ENCODE measurements at places on chromosomes 7 and 10.

DNA sequence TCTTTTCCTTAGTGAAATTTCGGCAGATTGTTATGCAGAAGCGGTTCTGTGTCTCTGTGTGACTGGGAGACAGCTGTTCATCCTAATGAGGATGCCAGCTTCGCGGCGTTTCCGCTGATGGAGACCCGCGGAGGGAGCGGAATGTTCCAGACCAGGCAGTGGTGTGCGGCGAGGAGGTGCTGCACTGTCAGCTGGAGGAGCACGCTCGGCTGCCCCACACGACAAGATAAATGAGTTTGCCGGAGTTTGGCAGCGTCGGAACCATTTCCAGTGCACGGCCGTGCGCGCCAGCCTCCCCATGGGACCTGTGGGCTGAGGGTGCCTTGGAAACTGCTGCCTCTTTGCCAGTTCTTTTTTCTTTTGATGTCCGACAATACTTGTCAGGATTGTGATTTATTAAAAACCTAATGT, 64.6 kb downstream of the WDR37 start:
- no peak overlapping the region for H3K4me3 ChIP-seq
- H3K27ac ChIP-seq = no peak overlapping the region
- peaks cover 79% of the 10 kb centered on the region for H3K36me3 ChIP-seq
- no peak for DNase-seq

DNA sequence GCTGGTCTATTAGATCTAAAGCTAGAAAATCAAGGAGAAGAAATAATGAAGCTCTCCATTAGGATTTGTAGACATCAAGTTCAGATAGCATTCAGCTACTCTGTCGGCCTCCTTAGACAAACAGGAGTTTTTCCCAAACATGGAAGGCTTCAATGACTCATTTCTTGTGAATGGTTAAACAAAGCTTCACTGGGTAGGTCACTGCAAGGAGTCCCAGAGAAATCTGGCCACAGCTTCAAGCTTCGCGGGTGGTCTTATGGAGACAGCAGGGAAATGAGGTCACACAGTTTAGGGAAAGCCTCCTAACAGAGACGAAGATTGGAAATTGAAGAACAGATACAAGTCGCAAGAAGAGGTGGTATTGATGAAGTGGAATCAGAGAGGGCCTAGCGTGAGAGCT, 22.6 kb upstream of the LRRC72 start:
- H3K4me3 ChIP-seq = no peak overlapping the region
- no peaks in the 10 kb centered on the region for H3K4me1 ChIP-seq
- no peak for DNase-seq

- no peaks in the 10 kb centered on the region for H3K27me3 ChIP-seq
- peaks cover 19% of the 10 kb centered on the region for H3K36me3 ChIP-seq
- no peak overlapping the region for H3K27ac ChIP-seq
- no peak overlapping the region for H3K4me3 ChIP-seq
- DNase-seq = no peak
- no peaks in the 10 kb centered on the region for H3K4me1 ChIP-seq
Measured at GRCh38 chr10:101624526-101625102, 36.5 kb downstream of the DPCD start.

GRCh38 chr10:43822631-43823580, 174.2 kb upstream of the ZNF32 start:
- H3K4me1 ChIP-seq = peaks cover 40% of the 10 kb centered on the region
- DNase-seq = no peak
- H3K27ac ChIP-seq = no peak overlapping the region
- H3K4me3 ChIP-seq = no peak overlapping the region
- peaks cover 16% of the 10 kb centered on the region for H3K27me3 ChIP-seq

GRCh38 chr7:123485187-123485586, 49.2 kb downstream of the IQUB start:
- no peaks in the 10 kb centered on the region for H3K36me3 ChIP-seq
- no peaks in the 10 kb centered on the region for H3K4me1 ChIP-seq
- no peak overlapping the region for H3K27ac ChIP-seq
- H3K27me3 ChIP-seq = no peaks in the 10 kb centered on the region
- H3K4me3 ChIP-seq = no peak overlapping the region

DNA sequence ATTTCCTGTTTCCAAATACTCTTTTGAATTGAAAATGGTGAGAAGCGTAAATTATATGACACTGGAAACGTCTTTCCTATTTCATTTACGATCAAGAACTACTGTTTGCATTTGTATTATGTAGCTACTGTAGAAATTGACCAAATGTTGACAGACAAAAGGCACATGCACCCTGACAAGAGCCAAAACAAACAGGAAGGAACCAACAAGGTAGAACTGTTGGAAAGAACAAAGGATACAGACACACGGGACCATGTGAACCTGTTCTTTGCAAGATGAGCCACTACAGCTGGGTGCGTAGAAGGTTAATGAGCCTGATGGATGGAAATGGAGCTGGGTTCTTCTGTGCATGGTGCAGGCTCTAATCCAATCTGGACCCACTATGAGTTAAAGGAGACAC, 48.4 kb upstream of the FZD8 start:
- DNase-seq = no peak
- no peak overlapping the region for H3K4me3 ChIP-seq
- no peak overlapping the region for H3K27ac ChIP-seq
- no peaks in the 10 kb centered on the region for H3K36me3 ChIP-seq
- H3K4me1 ChIP-seq = no peaks in the 10 kb centered on the region

- no peaks in the 10 kb centered on the region for H3K27me3 ChIP-seq
- H3K36me3 ChIP-seq = no peaks in the 10 kb centered on the region
- no peak for DNase-seq
Measured at GRCh38 chr7:93307131-93307660, 75.0 kb downstream of the VPS50 start.

DNA sequence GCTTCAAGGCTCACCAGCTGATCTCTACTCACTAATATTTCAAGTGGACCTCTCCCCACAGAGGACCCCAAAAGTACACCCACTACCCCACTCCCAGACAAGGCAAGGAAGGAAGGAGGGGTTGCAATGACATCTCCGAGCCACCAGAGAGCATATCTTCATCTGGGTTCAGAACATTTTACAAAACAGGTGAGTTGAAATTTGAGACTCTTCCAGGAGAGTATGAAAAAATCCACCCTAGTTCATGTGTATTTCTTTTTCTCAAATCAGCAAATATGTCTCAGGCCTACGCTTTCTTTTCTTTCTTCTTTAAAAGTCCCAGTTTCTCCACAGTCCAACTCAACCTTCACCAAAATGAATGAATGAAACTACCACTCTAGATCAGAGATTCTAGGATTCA, 61.9 kb downstream of the SGMS1 start:
- DNase-seq = no peak
- no peak overlapping the region for H3K4me3 ChIP-seq

Data from activated naive CD4-positive, alpha-beta T cell treated with anti-CD3 and anti-CD28 coated beads, Interleukin-2, amount 10 ng/mL, durations not matched to agents 7 days and 5 days (primary cell).